ENCODE measurements at places on chromosomes 2 and 18.

DNA sequence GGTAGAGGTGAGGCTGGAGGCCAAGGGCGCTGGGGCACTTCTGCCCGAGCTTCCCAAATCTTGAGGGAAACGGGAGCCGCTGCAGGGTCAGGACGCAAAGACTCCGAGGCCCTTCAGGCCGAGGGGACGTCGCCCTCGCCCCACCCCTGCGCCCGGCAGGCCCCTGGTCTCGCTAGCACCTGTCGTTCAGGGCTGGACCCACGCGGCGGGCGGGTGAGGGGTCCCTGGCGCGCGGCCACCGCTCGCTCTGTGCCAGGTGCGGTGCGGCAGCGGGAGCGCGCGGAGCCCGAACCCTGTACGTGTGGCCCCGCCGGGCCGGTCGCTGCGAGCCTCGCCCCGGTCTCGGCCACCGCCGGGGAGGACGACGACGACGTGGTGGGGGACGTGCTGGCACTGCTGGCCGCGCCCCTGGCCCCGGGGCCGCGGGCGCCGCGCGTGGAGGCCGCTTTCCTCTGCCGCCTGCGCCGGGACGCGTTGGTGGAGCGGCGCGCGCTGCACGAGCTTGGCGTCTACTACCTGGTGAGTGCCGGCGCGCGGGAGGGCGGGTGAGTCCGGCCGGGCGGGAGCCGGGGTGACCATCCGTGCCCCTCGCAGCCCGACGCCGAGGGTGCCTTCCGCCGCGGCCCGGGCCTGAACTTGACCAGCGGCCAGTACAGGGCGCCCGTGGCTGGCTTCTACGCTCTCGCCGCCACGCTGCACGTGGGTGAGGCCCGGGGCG, 4.9 kb downstream of the ERFE start:
- DNase-seq: no peak

DNA sequence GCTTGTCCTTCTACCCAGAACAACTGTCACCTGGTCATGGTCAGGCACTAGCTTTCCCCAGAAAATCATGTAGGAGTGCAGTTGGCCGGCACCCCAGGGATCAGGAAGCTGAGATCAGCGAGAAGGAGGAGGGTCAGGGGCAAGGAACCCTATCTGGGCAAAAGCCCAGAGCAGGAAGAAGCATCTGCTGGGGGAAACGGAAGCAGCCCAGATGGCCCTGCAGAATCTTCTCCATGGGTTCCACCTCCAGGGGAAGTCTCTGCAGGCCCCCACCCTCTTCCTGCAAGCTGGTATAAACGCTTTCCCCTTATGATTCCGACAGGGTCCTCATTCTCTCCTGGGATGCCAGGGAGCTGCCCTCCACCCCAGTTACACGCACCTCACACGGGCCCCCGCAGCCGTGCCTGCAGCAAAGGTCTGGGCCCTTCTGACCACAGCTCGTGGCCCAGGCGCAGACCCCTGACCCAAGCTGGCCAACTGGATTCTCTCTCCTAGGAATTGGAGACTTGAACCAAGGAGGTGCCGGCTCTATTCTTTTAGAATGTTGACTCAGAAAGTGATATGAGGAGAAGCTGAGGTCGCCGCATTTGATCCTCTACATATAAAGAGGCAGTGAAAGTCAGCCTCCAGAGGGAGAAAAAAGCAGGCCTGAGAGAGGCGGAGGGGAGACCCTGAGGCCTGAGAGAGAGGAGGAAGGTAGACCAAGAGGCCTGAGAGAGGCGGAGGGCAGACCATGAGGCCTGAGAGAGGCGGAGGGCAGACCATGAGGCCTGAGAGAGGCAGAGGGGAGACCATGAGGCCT, 71.0 kb downstream of the STPG4 start:
- no peak for DNase-seq

DNA sequence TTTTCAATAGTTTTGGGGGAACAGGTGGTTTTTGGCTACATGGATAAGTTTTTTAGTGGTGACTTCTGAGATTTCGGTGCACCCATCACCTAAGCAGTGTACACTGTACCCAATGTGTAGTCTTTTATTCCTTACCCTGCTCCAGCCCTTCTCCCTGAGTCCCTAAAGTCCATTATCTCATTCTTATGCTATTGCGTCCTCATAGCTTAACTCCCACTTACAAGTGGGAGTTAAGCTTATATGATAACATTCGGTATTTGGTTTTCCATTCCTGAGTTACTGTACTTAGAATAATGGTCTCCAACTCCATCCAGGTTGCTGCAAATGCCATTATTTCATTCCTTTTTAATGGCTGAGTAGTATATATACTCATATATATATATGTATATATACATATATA, 90.9 kb upstream of the ACSL3 start:
- DNase-seq: no peak

- DNase-seq: no peak
Observed at GRCh38 chr2:42744545-42745082, 19.3 kb downstream of the OXER1 start.

DNA sequence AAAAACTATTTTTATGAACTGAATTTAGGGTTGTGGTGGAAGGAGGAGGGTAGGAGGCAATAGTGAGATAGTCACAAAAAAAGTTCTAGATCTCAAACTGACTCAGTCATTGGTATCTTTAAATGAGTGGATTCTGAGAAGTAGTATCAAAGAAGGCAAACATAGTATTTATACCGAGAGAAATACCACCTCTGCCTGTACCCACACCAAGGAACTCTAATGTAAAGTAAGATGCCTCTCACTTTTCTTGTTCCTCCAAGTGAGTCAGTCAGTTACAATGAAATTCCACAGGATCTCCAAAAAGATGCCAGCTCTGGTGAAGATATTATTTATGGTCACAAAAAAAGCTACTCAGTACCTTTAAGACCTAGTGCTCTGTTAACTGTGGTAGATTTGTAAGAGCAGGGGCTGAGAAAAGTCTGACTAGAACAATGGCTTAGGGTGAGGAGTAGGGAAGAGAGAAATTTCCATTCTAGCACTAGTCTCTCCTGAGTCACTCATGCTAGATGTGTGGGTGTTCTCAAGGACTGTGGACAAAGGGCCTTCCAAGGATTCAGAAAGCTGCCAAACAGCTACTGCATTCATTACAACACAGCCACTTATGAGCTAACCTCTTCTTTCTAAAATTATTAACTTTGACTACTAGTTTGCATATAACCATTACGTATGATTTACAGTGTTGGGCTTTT, 36.3 kb downstream of the YWHAQ start:
- DNase-seq: no peak

- no peak for DNase-seq
Observed at GRCh38 chr18:70028734-70029133, 81.1 kb upstream of the CD226 start.

DNA sequence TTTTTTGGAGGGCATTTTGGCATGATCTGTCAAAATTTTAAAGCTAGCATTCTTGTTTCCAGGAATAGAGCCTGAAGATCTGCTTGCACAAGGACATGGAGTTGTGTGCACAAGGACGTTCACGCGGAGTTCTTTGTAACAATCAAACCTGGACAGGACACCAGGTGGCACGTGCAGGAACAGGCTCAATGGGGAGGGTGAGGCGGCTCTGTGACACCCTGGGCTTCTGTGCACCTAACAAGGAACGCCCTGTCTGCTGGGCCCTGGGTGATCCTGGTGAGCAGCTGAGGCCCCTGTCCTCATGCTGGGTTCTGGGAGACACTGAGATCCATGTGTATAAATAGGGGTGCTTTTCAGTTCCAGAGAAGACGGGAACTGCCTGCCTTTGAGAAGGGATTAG, 93.1 kb upstream of the PXDN start:
- no peak for DNase-seq

DNA sequence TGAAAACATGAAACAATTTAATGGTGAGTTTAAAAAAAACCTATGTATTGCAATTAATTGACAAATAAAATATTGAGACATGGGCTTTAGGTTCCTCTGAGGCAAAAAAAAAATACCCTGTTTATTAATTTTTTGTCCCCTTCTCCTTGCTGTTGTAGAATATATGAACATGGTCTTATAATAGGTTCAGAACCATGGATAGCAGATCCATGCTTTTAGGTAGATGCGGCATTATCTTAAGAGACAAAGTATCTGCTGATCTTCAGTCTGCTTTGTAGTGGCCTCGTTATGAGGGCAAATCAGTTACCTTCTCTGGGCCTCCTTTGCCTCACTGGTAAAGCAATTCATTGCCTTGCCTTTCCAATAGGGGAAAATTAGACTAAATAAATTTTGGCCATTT, 850.7 kb downstream of the NRXN1 start:
- DNase-seq: no peak

- DNase-seq: no peak
Observed at GRCh38 chr18:58819051-58819450, 45.6 kb upstream of the ZNF532 start.

DNA sequence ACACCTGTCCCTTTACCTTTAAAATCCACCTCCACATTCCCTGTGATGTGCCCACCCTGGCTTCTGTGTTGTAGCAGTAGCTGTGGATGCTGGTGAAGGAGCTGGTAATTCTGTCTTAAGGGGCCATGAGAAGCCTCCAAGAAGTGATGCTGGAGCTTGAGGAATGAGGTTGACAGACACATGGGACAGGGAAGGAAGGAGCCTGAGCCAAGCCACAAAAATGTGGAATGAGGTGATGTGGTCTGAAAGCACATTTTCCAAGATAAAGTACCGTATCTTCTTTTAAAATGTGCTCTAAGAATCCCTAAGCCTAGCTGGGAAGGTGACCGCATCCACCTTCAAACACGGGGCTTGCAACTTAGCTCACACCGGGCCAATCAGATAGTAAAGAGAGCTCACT, 31.2 kb downstream of the VWA3B start:
- no peak for DNase-seq

DNA sequence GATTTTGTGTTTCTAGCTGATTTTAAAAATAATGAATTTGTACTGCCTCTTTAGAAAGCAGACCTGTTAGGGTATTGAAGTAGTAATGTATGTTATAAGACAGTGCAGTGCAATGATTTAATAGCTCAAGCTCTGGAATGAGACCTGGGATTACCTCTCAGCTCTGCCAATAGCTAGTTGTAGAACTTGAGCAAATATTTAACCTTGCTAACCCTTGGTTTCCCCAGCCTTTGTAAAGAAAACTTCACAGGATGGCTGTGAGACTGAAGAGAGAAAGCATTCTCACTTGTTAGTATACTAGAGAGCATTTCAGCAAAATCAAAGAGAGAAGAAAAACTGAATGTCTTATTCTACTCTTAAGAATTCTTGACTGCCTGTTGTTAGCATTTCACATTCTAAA, 293.9 kb downstream of the KIAA1328 start:
- no peak for DNase-seq

- no peak for DNase-seq
Observed at GRCh38 chr2:240179941-240180666, 39.6 kb upstream of the OTOS start.

DNA sequence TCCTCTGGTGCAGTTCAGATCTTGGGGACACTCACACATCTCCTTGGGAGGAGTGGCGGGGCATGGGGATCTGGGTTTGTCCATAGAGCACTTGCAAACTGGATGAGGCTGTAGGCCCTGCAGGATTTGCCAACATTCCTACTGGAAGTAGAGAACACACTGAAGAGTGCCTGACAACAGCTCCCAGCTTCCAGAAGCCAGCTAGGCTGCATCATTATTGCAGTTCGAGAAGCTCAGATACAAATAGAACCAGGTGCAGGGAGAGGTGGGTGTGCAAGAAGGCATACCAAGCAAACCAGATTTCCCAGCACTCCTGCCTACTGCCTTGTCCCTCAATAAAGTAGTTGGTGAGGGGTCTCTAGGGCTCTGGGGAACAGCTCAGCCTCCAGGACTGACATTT, 52.5 kb downstream of the RHOB start:
- no peak for DNase-seq

DNA sequence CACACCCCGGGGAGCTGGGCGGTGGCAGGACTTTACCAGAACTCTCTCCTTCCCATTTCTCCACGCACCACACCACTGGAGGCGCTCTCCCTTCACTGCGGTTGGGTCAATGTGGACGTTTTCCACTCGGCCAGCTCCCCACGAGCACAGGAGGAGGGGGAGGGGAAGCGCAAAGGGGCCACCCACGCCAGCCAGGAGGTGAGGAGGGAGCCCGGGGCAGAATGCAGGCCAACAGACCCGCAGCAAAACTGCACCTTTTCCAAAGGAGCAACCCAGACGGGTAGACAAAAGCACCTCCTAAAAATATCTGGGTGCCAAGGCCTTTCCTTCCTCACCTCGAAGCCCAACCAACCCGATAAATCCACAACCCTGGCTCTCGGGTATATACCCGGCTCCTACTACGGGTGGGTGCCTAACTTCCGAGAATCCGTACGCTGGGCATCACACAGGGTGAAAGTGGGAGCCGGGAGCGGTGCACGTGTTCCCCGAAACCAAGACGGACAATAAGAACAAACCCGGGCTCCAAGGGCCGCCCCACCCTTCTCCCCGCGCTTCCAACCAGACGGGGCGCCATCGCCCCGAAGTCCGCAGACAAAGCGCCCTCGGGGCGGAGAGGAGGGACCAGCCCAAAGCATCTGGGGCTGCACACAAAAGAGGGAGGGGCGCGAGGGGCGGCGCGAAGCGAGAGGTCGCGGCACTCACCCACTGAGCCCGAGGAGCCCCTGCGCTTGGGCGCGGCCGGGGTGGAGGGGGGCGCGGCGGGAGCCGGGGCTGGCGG, 1.0 kb downstream of the RTN4 start:
- peak; percentile 72 for DNase-seq

DNA sequence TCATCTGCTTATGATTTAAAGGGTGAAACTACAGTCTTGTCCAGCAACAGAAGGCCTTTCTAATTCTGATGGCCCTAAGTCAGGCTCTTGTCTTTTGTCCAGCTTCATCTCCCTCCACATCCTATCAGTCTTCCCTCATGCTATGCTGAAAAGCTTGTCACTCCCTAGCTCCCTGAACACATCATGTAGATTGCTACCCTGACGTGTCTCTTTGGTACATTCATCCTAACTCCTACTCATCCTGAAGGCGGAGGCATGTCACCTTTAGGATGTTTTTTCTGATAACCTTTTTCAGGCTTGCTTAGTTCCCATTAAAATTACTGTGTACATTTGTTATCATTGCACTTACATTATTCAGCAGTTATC, 78.4 kb upstream of the ARL5A start:
- no peak for DNase-seq

DNA sequence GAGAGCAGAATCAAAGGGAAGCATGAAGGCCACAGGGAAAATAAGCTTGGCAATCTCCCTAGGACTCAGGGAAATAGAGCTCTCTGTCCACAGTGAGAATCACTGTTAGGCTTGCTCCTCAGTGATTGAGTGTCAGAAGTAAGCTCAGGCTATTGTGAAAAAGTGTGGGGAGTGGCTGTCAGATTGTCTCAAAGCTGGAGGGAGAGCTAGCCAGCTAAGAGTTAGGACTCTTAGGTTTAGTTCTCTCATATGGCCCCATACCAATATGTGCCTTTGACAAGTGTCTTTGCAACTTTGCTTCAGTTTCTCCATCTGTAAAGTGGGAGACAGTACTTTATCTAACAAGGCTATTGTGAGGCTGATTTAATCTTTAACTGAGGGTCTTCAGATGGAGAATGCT, 17.2 kb downstream of the EIF4E2 start:
- no peak for DNase-seq

Data from progenitor cell of endocrine pancreas (in vitro differentiated cells).